ENCODE measurements at places on chromosomes 5 and 9.

- no peak for DNase-seq
Measured at GRCh38 chr9:100303747-100304146, 49.0 kb downstream of the TEX10 start.

- DNase-seq, result peak; percentile 74
Measured at GRCh38 chr9:118595719-118596305, 773.4 kb downstream of the BRINP1 start.

- DNase-seq, result no peak
Measured at GRCh38 chr5:132089363-132089762, 15.8 kb downstream of the CSF2 start.

- DNase-seq, result no peak
Measured at GRCh38 chr9:71627537-71627936, 140.8 kb downstream of the CEMIP2 start.

DNA sequence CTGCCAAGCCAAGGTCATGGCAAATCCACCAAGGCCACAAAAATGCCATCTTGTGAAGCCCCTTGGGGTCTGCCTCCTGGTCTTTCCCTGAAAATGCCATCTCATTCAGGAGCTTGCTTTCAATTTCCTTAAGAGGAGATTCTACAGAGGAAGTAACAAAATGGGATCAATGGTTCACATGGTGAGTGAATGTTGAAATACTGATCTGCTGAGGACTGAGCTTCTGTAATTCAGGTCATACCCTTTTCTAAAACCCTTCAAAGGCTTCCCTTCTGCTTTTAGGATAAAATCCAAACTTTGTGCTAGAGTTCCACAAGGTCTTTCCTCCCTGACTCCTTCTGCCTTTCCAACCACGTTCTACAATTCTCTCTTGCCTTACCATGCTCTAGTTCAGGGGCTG, 24.7 kb upstream of the NR3C1 start:
- no peak for DNase-seq
